ENCODE measurements at places on chromosomes 7 and 10.
A peak's percentile ranks its signal among the peaks of the same experiment; 100 is the strongest.

- DNase-seq = no peak
Observed at GRCh38 chr10:61998937-61999336, 97.4 kb downstream of the ARID5B start.

DNA sequence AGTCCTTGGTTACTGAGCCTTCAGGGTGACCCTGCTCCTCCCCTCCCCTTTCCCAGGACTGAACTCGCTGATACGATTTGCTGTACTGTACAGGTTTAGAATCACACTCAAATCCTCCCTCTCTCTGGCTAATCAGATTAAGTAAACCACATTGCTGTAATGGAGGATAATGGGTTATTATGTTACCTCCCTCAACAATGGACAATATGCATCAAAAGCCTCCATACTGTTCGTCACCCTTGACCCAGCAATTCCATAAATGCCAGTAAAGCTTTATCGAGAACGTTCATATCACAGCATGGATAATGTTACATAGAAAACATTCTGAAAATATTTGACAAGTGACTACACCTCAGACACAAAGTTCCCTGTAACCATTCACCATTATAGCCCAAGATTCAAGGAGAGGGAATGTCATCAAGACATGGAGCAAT, 61.7 kb downstream of the FAM107B start:
- DNase-seq = no peak

DNA sequence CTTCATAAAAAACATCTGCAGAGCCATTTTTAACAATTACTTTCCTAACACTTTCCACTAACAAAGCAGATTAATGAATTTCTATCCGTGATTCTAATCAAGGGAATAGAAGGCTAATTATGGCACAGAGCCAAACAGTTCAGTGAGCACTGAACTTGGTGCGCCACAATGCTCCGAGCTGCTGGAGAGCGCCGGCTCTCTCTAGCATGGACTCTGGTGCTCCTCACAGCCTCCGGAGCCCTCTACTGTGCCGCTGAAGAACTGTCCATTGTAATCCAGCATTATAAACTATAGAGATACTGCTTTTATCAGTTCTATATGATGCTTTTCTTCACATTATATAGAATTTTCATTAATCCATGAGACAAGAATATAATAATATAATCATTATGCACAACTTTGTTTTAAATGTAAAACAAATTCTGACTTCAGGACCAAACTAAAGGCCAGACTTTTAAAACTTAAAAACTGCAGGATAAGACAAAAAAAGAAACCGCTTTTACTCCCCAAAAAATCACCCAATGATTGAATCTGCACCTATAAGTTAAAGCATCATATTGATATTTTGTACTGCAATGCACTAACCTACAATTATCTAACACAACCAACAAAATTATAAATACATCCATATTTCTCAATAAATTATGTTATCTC, 123.6 kb downstream of the RNF32 start:
- DNase-seq = peak; percentile 45

- no peak for DNase-seq
Observed at GRCh38 chr10:113549856-113550255, 3.0 kb upstream of the HABP2 start.

- no peak for DNase-seq
Observed at GRCh38 chr7:18770822-18771221, 275.3 kb downstream of the HDAC9 start.

DNA sequence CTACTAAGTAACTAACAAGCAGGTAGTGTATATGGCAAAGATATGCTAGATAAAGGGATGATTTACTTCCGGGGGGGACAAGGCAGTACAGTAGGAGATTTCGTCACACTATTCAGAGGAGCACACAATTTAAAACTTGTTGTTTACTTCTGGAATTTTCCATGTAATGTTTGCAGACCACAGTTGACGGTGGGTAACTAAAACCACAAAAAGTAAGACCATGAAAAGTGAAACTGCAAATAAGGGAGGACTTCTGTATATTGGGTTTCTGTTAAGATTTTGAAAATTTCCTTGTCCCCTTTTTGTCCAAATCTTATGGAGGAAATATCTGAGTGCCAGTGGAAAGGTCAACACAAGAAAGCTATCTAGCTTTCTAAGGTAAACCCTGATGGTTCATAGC, 170.0 kb downstream of the ELAPOR2 start:
- no peak for DNase-seq

GRCh38 chr10:20327954-20328353, 511.7 kb downstream of the PLXDC2 start:
- DNase-seq = peak; percentile 14

DNA sequence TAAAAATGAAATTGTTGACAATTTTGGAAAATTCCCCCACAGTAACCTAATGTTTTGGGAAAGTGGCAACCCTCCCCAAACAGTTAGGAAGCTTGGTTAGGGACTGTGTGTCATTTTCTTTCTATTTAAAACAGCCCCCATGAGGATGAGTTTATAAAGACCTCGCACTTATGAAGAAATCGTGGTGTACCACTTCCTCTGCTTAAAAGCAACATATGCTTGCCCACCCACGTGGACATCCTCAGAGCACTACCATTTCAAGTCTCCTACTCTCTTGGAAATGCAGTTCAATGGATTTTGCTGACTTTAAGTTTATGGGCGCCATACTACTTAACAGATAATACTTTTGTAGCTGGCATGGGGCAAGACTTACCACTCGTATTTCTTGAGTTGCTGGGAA, 223.8 kb downstream of the DYNC1I1 start:
- DNase-seq = no peak
